ENCODE measurements at places on chromosomes 2 and 18. TPM values are rescaled to one million over a fixed set of nuclear protein-coding genes. Genes with fewer than 3 reads are reported as not detected.
A peak's percentile ranks its signal among the peaks of the same experiment; 100 is the strongest.

SLC14A1 gene
- total RNA-seq: 2.7 TPM

IL1B gene
- 0.76 TPM for total RNA-seq

FBXO48 gene
- 4.5 TPM for total RNA-seq

TNFAIP6 gene
- total RNA-seq: not detected

ALPG gene
- not detected for total RNA-seq

SCN1A gene
- total RNA-seq: not detected

PPP1R1C gene
- total RNA-seq: not detected

NGEF gene
- total RNA-seq: not detected

DYNAP gene
- not detected for total RNA-seq

DNA sequence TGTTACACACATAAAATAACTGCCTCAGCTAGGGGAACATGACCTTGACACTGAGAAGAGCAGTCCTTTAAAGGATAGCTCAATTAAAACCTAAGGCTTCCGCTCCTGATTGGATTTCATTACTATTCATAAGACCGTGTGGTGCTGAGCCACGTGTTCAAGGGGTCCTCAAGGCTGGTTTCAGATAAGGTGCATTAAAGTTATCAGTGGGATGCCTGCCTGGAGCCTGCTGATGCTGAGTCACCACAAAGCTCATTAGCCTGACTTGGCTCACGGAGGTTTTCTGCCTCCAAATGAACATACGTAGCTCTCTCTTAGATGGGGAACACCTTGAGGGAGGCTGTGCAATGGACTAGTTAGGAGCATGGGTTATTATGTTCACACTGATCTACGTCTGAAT, 518.9 kb downstream of the TDRD15 start:
- no peak overlapping the region for H3K4me3 ChIP-seq
- H3K4me1 ChIP-seq: no peaks in the 10 kb centered on the region
- DNase-seq: no peak
- H3K27ac ChIP-seq: no peak overlapping the region
- no peaks in the 10 kb centered on the region for H3K27me3 ChIP-seq
- no peaks in the 10 kb centered on the region for H3K36me3 ChIP-seq

DNA sequence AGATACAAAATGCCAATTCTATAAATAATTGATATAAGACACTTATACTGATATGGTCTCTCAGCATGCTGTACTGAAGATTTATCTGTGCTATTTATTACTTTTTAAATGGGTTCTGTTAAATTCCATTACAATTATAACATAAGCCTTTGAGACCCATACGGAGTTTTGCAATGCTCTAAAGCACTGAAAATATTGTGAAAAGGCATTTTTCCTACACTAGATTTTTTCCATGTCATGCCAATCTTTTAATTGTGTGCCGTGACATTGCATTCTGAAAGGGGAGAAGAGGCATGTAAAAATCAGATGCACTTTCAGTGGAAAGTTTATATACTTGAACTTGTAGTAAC, 46.5 kb downstream of the EFEMP1 start:
- DNase-seq: no peak
- no peaks in the 10 kb centered on the region for H3K36me3 ChIP-seq
- no peaks in the 10 kb centered on the region for H3K4me1 ChIP-seq
- H3K27me3 ChIP-seq: no peaks in the 10 kb centered on the region
- no peak overlapping the region for H3K4me3 ChIP-seq
- H3K27ac ChIP-seq: no peak overlapping the region

DNA sequence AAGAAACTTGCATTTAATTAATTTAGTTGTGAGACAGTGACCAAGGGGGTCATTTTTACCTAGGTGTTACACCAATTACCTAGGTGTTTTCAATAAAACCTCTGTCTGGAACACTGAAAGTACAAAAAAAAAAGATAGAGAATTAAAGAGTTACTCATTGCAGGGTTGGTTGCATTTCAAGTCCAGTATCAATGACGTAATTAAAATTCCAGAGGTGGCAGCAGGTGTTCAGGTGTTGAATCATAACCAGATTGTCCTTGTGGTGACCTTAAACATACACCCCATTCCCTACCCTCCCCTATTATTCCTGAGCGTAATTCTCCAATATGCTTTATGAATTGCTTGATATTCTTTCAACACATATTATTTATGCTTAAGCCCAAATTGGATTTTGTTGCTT, 352.0 kb upstream of the SLC8A1 start:
- H3K27me3 ChIP-seq: no peaks in the 10 kb centered on the region
- H3K4me3 ChIP-seq: no peak overlapping the region
- H3K4me1 ChIP-seq: no peaks in the 10 kb centered on the region
- no peak for DNase-seq
- H3K36me3 ChIP-seq: no peaks in the 10 kb centered on the region

- no peaks in the 10 kb centered on the region for H3K27me3 ChIP-seq
- H3K4me1 ChIP-seq: no peaks in the 10 kb centered on the region
- H3K4me3 ChIP-seq: no peak overlapping the region
- no peak overlapping the region for H3K27ac ChIP-seq
- H3K36me3 ChIP-seq: no peaks in the 10 kb centered on the region
Measured at GRCh38 chr2:116098049-116098448, 1655.6 kb downstream of the DPP10 start.

DNA sequence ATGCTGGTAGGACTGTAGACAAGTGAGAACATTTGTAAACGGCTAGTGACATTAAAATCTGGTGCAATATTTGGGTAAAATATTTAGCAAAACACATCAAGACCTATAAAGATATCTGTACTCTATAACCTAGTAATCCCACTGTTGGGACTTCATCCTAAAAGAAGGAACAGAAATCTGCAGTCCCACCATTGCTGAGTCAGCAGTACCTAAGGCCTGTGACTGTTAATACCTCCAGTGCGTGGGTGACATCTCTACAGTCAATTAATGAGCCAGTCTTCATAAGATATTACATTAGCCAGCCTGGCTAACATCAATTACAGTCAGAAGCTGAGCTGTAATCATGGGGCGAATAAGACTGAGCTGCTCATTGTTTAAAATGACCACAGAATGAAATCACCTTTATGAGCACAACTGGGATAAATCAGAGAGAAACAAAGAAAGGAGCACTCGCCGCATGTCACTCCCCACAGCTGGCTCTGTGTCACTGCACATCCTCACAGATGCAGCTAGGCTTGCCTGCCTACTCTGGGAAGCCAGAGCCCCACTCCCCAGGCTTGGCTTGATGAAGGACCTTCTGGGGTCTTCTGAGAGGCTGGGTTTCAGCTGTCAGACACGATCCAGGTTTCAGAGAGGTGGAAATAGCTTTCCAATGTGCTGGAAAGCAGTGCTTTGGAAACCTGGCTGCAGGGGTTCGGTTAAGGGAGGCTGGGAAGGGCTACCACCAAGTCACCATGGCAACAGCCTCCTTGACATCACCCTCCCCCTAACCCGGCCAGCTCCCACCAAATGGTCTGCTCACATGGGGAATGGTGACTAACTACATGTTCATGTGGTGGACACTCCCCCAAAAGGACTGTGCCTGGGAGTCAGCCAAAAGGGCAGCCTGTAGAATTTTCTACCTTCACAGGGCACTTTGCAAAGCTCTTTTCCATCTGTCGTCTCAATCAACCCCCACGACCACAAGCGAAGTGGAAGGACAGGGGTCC, 145.0 kb downstream of the ZBTB7C start:
- no peaks in the 10 kb centered on the region for H3K27me3 ChIP-seq
- no peak overlapping the region for H3K4me3 ChIP-seq
- no peaks in the 10 kb centered on the region for H3K4me1 ChIP-seq
- no peak for DNase-seq
- no peaks in the 10 kb centered on the region for H3K36me3 ChIP-seq

DNA sequence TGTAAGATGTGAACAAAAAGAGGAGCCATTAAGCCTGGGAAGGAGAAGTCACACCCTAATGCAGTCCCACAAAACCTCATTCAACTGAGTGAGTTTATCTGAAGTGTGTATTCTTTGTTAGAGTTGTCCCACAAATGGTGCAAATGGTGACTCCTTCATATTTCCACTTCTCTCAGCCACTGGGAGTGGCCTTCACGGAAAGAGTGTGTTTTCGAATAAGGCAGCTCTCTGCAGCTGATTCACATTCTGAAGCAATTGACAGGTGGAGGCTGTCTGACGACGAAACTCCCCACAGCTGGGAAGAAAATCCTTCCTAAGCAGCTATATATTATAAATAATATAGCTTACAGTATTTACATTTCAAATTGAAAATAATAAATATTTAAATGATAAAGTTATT, 318.8 kb upstream of the TMEFF2 start:
- no peaks in the 10 kb centered on the region for H3K27me3 ChIP-seq
- no peaks in the 10 kb centered on the region for H3K36me3 ChIP-seq

DNA sequence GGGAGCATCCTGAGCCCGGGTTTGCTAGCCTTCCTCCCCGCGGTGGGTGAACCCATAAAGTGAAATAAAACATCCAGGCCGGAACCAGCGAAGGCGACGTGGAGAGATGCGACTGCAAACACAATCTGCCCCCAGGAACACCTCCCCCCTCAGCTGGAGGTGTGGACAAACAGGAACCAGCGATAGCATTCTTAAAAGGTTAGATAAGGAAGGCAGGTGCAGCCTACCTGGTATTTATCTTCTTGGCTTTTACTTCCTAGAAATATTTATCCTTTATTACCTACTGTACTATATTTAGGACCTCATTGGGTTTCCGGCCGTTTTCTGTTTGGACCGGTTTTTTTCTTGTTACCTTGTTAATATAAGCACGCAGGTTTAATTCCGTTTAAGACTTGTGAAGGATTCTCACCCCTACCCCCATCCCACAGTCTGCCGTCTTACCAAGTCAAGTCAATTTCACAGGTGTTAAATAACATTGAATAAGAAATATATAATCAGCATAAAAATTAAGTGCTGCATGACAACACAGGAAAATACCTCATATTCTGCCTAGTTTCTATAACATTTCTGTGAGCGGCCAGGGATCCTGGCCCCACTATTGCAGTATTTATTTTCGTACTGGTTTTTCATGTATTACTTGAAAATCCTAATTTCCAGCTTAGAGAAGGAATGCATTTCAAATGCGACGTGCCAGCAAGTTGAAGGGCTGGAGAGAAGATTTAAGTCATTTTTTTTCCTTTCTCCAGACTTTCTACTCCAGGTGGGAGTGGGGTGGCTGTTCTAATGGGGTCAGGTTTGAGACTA, 224.0 kb upstream of the ID2 start:
- DNase-seq: no peak
- H3K4me1 ChIP-seq: peaks cover 9% of the 10 kb centered on the region
- no peaks in the 10 kb centered on the region for H3K27me3 ChIP-seq
- H3K27ac ChIP-seq: peak overlapping the region; percentile 48

DNA sequence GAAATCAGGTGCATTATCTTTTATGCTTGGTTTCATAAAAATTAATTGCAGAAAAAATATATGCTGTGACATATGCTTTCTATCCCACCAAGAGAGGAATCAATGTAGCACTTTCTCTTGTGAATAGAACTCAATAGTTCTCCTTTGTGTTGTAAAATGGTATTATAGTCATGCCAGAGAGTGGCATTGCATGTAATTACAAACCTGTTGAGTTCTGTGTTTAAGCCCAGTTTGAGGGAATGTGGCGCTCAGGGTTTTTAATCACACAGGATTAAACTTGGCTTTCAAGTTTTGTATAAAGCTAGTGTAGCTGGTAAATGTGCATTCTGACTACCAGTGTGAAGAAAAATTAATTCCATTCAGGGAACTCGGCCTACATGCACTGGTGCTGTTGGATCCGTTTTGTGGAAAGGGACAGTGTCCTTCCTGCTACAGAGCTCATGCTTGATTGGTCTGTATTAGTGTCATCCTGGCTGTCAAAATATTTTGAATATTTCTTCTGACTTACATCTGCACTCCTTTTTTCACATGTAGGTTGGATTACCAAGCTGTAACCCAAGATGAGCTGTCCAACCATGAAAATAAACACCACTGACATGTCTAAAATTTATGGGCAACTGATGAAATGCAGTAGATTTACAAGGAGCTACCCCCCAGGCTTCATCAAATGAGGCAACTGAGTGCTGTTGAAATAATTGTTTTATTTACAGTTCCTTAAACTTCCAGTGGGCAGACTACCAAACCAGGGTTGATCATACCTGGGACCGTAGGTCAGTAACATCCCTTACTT, 80.3 kb downstream of the SLC4A3 start:
- DNase-seq: no peak
- H3K4me1 ChIP-seq: no peaks in the 10 kb centered on the region
- no peak overlapping the region for H3K4me3 ChIP-seq
- no peaks in the 10 kb centered on the region for H3K36me3 ChIP-seq

DNA sequence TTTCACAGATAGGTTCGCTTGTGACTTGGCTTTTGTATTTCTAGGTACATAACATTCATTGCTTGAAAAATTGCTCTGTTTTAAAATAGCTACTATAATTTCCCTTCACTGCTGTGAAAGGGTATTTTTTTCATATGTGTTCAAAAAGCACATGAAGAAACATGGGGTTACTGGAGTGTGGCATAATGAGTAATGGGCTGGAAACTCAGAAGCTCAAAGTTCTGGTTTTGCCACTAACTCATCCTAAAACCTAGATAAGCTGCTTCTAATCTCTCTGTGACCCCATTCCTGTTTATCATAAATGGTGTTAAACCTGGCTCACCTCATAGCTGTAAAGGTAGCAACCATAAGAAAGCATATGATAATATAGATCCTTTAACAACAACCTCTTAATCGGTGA, 319.3 kb downstream of the PTPRM start:
- peaks cover 3% of the 10 kb centered on the region for H3K4me1 ChIP-seq
- no peak overlapping the region for H3K4me3 ChIP-seq
- no peak for DNase-seq

DNA sequence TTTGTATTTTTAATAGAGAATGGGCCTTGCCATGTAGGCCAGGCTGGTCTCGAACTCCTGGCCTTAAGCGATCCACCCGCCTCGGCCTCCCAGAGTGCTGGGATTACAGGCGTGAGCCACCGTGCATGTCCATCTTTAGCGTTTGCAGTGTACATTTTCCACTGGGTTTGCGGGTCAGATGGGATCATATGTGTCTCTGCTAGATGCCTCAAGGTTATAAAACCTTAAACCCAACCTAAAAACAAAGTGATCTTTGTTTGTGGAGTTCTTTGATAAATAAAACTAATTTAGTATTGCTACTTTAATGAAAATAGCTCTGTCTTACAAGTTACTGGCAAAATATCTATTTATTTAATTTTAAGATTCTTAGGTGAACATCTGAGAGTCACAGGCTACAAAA, 13.1 kb upstream of the ALPG start:
- H3K27ac ChIP-seq: no peak overlapping the region
- no peak for DNase-seq
- no peaks in the 10 kb centered on the region for H3K36me3 ChIP-seq
- H3K4me1 ChIP-seq: no peaks in the 10 kb centered on the region
- H3K27me3 ChIP-seq: peaks cover 2% of the 10 kb centered on the region

DNA sequence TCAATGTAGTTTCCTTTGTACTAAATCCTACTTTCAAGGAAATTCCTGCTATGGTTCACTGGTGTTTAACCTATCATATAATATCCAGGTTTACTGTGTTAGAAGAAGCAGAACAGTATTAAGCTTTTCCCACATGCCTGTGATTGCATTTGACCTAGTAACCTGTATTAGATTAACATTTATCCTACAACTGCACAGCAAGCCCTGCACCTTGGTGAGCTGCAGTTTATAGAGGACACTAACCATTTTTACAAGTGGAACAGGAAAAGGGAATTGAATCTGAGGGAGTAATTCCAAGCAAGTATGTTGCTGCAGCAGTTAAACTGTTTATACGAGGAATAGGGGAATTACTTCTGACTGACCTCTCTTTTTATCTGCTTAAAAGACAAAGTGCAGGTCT, 328.6 kb downstream of the ETAA1 start:
- no peak for DNase-seq
- peaks cover 6% of the 10 kb centered on the region for H3K27me3 ChIP-seq
- H3K27ac ChIP-seq: no peak overlapping the region
- no peak overlapping the region for H3K4me3 ChIP-seq
- no peaks in the 10 kb centered on the region for H3K4me1 ChIP-seq
- no peaks in the 10 kb centered on the region for H3K36me3 ChIP-seq

GRCh38 chr2:69509011-69509749, 71.9 kb upstream of the NFU1 start:
- H3K4me1 ChIP-seq: no peaks in the 10 kb centered on the region
- no peaks in the 10 kb centered on the region for H3K27me3 ChIP-seq
- H3K27ac ChIP-seq: no peak overlapping the region
- H3K36me3 ChIP-seq: peaks cover 10% of the 10 kb centered on the region

All from T-cell (primary cell).